ENCODE measurements at places on chromosomes 7 and 10.

DNA sequence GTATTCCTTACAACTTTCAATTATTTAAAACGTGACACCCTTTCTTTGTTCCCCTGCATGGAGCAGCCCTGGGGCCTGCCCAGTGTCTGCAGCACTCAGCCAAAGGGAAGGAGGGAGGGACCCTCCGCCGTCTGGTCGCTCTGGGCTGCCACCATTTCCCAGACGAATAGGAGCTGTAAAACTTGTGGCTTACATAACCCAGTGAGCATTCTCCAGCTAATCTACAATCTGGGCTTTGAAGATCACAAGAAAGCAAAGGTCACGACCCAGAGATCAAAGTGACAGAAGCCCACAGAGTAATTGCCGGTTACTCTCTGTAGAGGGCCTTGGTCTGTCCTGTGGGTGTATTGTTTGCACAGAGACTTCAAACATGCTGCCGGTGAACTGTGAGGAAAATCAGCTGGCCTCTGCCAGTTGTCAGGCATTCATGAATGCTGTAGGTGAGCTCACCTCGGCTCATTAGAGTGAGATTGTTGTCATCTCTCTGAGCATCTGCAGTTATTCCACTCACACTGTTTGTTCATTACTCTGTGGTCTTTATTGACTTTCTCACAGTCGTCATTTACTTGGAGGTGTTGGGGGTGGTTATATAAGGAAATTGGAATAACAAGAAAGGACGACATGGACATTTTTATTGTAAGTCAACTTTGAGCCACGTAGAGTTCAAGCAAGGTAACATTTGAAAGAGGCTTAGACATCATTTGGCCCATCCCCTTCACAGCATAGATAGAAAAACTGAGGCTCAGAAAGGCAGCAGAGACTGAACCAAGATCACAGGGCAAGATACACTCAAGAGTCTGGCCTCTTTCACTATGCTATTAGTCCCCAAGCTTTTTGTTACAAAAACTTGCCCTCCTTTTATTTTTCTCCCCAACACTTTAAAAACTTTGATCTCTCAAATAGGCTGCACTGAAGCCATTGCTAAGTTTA, 619.8 kb downstream of the LRMDA start:
- no peak for DNase-seq

GRCh38 chr10:126109893-126110292, 213.5 kb downstream of the FANK1 start:
- DNase-seq = no peak

GRCh38 chr7:124462249-124462648, 303.3 kb downstream of the GPR37 start:
- DNase-seq = no peak

DNA sequence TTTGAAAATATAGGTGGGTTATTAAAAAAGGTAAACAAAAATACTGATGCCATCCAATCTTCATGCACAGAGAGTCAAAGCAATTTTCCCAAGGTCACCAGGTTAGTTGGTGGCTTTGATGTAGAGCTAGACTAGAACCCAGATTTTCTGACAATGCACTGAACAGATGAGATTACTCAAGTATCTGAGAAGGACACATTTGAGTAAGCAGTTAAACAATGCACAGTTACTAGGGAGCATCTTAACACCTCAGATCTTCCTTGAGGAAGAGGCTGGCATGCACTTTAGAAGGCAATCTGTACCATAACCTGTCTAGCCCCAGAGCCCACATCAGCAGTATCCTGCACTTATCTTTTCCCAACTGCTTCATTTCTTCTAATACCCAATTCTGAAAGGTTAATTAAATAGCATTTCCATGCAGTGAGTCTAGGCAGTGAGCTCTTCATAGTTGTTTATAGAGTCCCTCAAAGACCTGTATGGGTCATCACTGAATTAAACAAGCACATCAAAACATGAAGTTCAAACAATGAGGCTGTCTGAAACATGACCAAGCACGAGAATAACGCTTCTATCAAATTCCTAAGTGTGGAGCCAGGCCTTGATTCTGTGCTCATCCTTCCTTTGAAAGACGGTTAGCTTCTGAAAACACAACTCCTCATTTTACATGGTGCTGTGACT, 38.2 kb upstream of the ANK3 start:
- DNase-seq = no peak

DNA sequence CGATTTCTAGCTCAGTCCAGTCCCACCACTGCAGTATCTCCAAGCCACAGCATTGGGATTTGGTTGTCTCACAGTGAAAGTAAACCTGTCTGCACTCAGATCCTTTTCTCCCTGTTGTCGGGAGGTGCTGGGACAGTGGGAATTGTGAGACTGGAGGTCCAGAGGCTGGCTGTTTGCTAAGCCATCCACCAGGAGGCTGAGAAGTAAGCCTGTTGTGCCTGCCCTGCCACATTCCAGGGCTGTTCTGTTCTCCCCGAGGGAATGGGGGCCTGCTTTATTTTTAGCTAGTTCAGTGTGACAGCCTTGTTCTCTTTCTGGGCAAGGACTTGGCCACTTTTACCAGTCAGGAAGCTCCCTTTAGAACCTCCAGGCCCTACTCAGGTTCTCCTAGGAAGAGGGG, 54.9 kb downstream of the HK1 start:
- no peak for DNase-seq

Data from stimulated activated CD8-positive, alpha-beta memory T cell treated with anti-CD3 and anti-CD28 coated beads, Interleukin-7, amount 100 ng/mL, for 24 hours (primary cell).